ENCODE measurements at places on chromosomes 5 and 9.

GRCh38 chr5:10735569-10736276, 25.3 kb downstream of the DAP start:
- DNase-seq = no peak

GRCh38 chr9:125085703-125086477, 57.4 kb downstream of the SCAI start:
- no peak for DNase-seq

- no peak for DNase-seq
Measured at GRCh38 chr5:176365351-176366231, at the start of gene ARL10. ARL10 (plus strand) TSS chr5:176365487; CDS start chr5:176365564, 77 bp downstream.

DNA sequence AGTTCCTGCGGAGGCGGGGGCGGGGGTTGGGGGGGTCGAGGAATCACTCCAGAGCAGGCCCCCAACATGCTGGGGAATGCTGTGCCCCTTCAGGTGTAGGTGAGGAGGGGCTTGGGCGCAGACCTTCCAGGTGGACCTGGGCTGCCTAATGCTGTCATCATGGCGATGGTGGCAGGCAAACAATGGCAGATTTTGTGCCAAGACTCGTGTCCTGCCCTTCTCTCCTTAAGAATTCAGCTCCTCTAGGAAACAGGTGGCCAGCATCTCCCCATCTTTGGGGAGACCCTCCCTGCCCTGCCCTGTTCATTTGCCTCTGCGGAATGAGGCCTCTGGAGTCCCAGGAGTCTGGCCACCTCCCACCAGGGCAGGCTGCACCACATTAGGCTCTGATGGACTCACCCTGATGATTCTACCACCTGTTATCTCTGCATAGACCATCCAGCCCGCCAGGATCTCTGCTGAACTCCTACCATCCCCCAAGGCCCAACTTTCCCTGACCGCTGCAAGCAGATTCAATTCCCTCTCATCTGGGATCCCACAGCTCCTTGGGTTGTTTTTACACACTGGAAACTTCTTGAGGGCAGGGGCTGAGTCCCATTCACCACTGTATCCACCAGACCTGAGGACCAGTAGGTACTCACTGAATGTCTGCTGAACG, 10.9 kb upstream of the SLC25A51 start:
- no peak for DNase-seq

DNA sequence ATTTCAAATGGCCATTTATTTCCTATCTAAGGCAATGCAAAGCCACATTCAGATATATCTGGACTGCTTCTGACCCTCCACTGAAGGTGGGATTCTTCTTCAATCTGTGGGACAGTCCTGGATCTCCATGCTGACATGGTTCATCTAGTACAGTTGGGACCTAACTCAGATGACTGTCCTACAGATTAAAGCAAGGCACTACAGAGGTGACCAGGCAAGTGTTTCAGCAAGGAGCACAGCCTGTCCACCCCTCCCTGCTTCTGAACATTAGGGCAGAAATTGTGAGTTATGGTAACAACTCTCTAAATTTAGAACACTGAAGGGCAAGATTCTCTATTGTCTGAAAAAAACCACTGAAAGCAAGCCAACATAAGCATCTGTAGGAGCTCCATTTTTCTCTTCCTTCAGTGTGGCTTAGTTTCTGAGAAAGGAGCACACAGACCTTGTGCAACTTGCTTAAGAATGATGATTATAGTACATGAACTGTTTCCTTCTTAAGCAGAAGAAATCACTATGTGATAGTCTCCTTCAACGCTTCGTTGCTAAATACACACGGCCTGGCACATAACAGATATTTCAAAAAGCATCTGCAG, 62.9 kb upstream of the BARX1 start:
- no peak for DNase-seq

DNA sequence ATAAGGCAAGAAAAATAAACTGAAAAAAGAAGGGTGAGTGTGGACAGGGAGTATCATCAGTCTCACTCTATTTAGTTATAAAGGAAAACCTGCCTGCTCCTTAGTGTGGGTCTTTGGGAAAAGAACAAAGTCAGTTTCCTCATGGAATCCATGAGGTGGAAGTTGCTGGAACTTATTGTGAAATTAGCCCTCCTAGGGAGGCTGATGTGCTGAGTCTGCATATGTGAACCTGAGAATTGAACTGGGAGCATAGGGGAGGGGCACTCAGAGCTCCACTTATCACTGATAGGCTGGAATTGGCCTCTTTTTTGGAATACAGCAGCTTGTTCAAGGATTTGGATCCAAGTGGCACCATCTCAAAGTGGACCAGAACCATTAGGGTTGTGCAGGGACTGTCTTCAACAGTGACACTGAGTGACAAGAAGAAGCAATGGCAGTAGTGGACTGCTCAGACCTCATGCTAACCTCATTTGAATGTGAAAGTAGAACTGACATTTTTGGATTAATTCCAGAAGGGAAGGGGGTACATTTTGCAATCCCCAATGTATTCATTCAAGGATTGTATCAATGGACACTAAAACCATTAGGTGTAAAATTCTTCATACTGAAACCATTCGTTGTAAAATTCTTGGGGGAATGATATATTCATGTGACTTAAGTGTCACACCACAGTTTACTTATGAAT, 103.6 kb upstream of the KLF9 start:
- no peak for DNase-seq

GRCh38 chr9:124369231-124369797, 45.9 kb downstream of the PSMB7 start:
- no peak for DNase-seq

DNA sequence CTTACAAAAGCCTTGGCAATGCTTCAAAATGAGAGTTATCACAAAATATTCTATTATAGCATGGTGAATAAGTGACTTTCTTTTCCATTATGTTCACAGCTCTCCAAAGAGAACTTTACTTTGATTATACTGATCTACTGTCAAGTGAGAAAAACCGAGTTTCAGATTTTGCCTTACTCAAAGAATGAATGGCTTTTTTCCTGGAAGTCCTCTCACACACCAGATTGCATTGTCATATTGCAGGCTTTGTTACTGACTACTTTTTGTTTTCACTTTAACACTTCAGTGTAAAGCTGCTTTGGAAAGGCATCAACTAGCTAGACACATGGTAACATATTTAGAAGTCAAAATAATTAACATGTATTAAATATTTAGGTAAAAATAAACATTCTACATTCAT, 765.2 kb upstream of the NUDT12 start:
- DNase-seq = no peak

- DNase-seq = no peak
Measured at GRCh38 chr9:89775641-89776040, 170.8 kb downstream of the GADD45G start.

- no peak for DNase-seq
Measured at GRCh38 chr5:13201022-13201421, 743.5 kb downstream of the DNAH5 start.

DNA sequence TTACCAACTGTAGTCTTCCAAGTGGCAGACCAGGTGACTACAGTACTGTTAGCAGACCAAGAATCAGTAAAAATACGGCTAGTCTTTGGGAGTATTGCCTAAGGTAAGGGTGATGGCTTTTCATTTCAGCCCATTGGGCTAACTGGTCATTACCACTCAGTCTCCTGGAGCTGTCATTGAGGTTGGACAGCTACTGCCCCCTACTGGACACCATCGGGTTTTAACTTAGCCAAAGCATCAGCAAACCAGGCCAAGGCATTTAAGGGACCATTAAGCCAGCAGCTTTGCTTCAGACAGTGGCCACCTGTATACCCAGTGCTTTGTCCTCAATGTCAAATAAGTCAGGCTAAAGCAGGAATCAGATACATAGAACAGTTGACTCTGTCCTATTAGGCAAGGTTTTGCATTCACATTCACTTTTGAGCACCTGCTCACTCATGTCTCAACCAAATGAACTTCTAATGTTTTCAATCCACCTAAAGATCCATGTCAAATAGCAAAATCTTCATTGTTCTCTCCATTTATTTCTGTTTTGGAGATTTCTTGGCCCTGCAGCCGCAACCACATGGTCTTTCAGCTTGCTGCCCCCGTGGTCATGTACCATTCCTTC, 117.2 kb downstream of the INVS start:
- DNase-seq = no peak

GRCh38 chr9:16661816-16662215, 208.7 kb downstream of the BNC2 start:
- no peak for DNase-seq

DNA sequence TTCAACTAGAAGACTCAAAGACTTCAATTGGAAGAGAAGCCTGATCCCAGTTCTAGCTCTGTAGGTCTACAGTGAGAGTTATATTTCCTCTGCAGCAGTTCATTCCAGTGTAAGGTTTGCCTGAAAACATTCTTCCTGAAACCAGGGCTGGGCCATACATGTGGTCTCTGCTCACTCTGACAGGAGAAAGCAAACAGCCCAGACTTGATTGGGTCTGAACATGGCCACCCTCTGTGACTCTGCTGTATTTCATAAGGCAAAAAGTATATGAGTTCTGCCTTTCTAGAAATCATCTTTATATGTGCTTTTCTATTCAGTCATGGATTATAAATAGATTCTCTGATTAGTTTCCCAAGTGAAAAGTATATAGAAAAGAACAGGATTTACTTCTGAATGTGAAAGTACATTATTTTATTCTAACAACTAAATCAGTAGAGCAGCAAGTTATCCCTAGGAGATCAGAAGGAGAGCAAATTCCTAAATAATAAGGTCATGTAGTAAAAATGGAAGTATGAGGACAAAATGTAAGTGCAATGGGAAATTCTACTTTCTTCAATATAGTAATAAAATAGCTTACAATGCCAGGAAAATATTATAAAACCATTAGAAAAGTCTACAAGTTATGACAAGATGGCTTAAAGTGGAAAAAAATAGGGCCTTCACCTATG, 144.3 kb downstream of the EFNA5 start:
- DNase-seq = no peak

DNA sequence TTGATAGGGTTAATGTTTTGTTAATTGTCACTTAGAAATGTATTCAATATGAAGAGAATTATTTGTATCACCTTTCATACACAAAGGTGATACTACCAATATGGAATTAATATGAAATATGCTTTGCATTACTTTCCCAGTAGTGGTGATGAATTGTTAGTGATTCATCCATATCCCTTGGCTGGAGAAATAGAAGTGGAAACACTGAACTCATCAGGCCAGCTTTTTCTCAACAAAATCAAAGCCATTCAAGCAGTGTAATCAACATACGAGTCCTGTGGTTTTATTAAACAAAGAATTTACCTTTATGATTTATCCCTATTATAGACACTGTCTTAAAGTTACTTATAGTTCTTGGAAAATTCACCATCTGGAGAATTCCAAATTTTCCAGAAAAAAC, 264.0 kb upstream of the MEF2C start:
- no peak for DNase-seq

DNA sequence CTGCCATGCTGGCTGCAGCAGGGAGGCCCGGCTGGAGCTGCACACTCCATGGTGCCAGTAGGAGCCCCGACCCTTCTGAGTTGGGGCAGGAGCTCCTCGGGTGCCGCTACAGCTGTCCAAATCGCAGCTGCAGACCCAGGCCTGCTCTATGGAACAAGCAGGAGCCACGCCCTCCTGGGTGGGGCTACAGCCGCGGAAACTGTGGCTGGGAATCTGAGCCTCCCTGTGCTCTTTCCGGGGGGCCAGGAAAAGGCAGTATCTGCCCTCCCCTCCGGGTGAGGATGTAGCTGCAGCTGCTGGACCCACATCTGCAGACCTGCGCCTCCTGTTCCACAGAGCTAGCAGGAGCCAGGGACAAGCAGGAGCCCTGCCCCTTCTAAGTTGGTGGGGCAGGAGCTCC, 278.9 kb upstream of the ACTBL2 start:
- no peak for DNase-seq

DNA sequence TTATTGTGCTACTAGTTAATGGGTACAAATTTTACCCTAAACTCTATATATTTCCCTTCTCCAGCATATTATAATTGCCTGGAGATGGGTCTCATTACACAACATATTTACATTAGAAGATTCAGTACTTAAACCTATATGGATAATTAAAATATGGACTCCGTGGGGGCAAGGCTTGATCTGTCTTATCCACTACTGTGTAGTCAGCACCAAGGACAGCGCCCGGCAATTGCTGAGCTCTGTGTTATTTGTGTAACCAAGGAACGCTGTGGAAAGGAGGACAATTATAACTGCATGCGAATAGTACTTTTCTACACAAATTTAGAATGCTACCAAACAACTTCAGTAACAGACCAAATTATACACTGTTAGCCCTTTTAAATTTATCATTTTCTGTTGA, 77.7 kb downstream of the DNAH5 start:
- no peak for DNase-seq

GRCh38 chr9:128244837-128245231, 31.0 kb downstream of the GOLGA2 start:
- no peak for DNase-seq

DNA sequence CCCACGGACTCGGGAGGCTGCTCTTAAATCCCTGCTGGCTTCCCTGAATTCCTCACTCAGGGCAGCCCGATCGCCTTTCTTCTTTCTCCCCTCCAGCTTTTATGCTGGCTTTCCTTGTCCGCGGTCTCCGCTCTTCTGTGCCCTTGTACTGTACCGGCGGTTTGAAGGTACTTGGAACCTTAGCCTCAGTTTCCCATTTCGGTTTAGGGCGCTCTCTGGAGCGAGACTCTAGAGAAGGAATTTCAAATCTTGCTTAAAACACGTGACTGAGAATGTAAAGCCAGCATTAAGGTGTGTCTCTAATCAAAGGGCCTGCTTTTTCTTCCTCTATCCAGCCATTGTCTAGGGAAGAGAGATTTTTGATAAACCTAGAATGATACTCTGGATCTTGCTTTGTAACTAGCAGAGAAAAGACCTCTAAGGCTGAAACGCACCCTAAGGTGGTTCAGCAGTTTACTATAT, 650 bp downstream of the GPR107 start:
- no peak for DNase-seq

DNA sequence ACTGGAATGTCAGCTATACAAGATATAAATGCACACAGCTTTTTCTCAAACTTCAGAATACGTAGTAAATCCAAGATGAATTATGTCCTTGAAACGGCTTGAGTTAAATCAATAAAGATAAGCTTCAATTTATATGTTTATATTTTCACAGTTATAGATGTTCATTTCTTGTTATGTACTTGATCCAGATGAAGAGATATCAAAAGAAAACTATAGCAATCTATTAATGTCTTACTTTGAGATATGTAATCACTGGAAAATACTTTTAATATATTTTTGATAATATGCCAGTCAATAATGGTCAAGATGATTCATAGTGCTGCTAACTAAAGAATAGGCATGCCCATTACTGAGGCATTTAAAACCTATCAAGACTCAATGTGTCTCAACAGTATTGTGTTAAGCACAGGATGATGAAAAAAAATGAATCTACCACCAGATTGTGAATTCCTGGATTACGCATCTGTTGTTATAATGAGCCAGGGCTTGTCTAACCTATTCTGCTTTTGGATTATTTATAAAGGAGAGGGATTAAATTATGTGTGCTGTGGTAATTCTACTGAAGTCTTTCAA, 372.6 kb upstream of the PRR16 start:
- no peak for DNase-seq

GRCh38 chr9:2157277-2158110, 142.3 kb downstream of the SMARCA2 start:
- no peak for DNase-seq
